Sigmoid colon (tissue), 7 donors: ENCODE measurements at places on chromosomes 3 and 15.
A peak's percentile ranks its signal among the peaks of the same experiment; 100 is the strongest.

GRCh38 chr15:38530113-38530512 is 34.5 kb downstream of the RASGRP1 start:
- no peaks in the 10 kb centered on the region for H3K36me3 ChIP-seq
- no peaks in the 10 kb centered on the region for H3K27me3 ChIP-seq
- no peak for DNase-seq
- H3K27ac ChIP-seq, result no peak overlapping the region

DNA sequence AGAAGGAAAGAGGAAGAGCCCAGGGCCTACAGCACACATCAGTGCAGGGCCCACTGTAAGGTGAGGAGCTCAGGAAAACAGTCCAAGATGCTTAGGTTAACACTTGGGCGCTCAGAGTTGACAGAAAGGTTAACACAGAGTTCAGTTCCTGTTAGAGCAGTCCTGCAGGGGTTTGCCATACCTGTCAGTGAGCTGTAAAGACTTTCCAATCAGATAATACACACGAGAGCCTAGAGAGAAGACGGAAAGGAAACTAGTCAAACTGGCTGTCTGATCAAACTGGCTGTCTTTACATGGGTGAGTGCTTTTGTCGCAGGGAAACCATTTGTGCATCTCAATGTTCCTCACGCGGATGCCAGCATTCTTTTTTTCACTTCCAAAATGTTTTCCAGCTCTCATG is 61.4 kb upstream of the ARHGEF26 start:
- H3K4me1 ChIP-seq, result peaks cover 19% of the 10 kb centered on the region
- no peaks in the 10 kb centered on the region for H3K27me3 ChIP-seq
- H3K36me3 ChIP-seq, result no peaks in the 10 kb centered on the region
- DNase-seq, result no peak
- H3K27ac ChIP-seq, result peak overlapping the region; percentile 85

DNA sequence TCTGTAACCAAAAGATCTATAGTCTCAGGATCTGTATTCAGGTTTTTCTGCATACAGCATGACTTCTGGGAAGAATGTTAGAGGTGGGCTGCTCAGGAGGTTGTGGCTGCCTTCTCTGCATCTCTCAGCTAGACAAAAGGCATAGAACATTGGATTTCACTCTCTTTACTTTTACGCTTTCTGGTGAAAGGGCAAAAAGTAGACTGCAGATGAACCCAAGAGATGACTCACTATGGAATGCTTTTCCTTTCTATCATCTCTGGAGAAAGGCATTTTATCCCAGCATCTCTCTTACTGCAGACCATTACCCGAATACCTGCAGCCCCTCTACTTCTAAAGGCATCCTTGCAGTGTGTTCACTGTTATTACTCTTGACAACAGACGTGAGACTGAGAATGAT is 222.2 kb downstream of the WNT5A start:
- H3K4me3 ChIP-seq, result no peak overlapping the region
- H3K36me3 ChIP-seq, result no peaks in the 10 kb centered on the region
- DNase-seq, result no peak
- no peaks in the 10 kb centered on the region for H3K4me1 ChIP-seq

GRCh38 chr15:45665261-45665660 is 30.4 kb downstream of the SQOR start:
- H3K27ac ChIP-seq, result no peak overlapping the region
- no peaks in the 10 kb centered on the region for H3K27me3 ChIP-seq
- peaks cover 19% of the 10 kb centered on the region for H3K36me3 ChIP-seq

- no peak overlapping the region for H3K4me3 ChIP-seq
- DNase-seq, result no peak
- no peaks in the 10 kb centered on the region for H3K27me3 ChIP-seq
Observed at GRCh38 chr15:25469377-25469776, 30.6 kb upstream of the UBE3A start.
